CD4-positive, alpha-beta T cell treated with Interleukin-2 at 100 ng/mL for 4 hours (primary cell): ENCODE measurements at places on chromosomes 6 and 20.

DNA sequence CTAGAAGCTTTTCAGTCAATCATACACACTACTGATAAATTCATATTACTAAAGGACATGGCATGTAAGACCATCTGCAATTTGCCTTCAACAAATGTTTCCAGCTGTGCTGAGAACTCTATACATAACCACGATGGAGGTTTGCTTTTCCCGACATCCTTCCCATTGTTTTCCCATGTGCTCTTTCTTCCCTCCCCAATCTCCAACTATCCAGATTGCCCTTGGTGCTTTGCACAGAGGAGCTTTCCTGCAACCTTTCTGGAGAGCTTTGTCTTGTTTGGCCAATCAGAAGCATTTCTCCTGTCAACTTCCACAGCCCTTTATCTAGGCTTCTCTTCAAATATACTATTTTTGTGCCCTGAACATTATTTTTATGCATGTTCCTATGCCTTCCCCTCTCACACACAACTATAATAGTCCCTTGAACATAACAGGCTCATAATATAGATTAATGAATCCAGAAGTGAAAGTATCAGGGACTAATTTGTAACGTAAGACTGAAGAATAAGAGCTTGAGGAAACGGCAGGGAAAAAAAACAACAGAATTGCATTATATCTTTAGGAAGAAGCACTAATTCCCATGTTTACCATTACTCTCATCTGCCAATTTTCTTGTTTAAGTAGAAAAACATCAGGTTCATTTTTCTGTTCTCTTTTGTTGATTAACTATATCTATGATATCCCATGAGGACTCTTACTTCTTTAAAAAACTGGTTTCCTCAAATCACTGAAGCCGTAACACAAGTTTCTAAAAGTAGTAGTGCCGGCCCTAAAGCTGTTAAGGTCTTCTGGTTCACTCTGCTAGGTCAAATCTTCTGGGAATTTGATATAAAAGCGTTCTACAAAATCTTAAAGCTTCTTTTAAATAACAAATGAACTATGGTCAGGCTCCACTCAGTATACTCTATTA is 20.1 kb downstream of the SMLR1 start:
- DNase-seq = no peak

DNA sequence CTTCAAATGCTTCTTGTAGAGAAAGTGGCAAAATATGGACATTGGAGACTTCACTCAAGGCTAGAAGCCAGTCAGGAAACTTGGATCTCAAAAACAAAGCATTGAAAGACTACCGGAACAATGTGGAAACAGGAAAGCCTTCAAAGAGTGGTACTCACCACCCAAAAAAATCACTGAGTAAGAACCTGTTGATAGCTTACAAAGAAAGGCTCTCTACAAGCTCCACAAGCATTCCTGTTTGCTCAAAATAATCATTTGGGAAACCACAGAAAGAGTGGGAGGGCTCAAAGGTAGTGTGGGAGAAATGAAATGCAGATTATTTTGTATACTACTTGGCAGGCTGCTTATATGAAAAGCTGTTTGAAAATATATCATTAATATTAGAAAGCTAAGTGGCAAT is 9.5 kb upstream of the DST start:
- no peak for DNase-seq

DNA sequence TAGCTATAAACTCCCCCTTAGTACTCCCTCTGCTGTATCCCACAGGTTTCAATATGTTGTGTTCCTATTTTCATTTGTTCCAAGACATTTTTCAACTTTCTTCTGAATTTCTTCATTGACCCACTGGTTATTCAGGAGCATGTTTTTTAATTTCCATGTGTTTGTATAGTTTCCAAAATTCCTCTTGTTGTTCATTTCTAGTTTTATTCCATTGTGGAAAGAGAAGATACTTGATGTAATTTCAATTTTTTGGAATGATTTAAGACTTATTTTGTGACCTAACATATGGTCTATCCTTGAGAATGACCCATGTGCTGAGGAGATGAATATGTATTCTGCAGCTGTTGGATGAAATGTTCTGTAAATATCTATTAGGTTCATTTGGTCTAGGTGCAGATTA is 497.2 kb downstream of the BCKDHB start:
- DNase-seq = no peak

DNA sequence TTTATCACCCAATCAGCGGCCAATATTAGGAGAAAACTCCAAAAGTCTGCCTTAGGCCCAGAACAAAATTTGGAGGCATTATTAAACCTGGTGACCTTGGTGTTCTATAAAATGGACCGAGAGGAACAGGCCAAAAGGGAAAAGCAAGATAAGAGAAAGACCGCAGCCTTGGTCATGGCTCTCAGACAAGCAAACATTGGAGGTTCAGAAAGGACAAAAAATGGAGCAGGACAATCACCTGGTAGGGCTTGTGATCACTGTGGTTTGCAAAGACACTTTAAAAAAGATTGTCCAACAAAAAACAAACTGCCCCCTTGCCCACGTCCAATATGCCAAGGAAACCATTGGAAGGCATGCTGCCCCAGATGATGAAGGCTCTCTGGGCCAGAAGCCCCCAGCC is 31.2 kb downstream of the CEP85L start:
- DNase-seq = no peak

- DNase-seq = no peak
Measured at GRCh38 chr6:110564703-110565421, 88.4 kb upstream of the SLC22A16 start.

- DNase-seq = no peak
Measured at GRCh38 chr6:16056263-16056870, 72.5 kb upstream of the MYLIP start.

DNA sequence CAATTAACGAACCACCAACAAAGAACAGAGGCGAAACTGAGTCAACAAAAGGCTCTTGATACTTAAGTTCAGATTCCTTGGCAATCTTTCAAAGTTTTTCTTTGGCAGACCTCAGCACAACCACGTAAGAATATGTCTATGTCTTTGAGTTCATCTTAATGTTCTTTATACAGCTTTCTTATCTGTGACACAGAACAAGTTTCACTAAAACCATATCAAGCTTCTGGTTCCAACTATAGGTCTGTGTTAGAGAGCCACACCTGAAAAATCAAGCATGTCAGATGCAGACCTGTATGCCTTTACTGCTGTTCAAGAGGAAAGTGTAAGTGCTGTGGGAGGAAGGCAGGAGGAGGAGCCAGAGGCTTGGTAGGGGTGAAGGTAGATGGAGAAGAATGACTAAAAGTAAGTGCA is 271.3 kb downstream of the KHDC1L start:
- DNase-seq = no peak

GRCh38 chr20:31711179-31712111 is 11.2 kb downstream of the BCL2L1 start:
- DNase-seq = no peak

- no peak for DNase-seq
Measured at GRCh38 chr6:43128926-43129325, 42.1 kb upstream of the SRF start.
